GM12878 (cell line): ENCODE measurements at places on chromosomes 2 and 18.

GRCh38 chr2:10868465-10869314, 43.0 kb upstream of the KCNF1 start:
- no peak for DNase-seq

DNA sequence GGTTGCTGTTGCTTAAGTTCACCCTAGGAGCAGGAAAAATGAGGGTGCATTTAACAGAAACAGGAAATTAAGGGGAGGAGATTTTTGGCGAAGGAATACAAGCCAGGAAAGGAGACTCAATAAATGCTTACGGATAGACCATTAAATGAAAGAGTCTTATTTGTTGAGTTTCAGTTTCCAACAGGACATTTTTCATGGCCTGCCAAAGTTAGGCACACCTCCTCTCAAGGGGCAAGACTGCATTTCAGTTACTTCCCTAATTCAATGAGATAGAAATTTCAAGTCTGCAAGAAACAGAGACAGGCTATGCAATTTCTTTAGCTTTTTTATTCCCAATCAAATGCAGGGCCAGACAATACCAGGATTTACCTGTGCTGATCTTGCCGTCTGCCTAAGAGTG, 394.7 kb upstream of the KLHL29 start:
- DNase-seq = no peak

DNA sequence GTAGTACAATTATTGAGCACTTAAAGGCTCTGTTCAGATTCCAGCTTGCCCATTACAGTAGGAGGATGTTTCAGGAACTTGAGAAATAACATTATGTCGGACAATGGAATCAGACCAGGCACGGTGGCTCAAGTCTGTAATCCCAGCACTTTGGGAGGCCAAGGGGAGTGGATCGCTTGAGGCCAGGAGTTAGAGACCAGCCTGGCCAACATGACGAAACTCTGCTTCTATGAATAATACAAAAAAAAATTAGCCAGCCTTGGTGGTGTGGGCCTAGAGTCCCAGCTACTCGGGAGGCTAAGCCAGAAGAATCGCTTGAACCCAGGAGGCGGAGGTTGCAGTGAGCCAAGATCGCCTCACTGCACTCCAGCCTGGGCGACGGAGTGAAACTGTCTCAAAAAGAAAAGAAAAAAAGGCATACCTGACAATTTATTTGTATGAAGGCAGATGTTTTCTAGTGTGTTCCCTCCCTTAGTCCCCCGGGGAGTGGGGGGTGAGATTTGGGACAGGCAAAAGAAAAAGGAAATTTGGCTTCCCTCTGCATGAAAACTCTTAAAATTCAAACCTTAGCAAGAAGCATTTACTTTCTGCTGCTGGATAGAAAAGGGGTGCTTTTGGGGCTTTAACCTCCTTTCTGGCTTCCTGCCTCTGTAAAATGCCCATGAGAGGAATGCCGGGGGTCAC, 13.7 kb upstream of the ZNF532 start:
- DNase-seq = no peak

- no peak for DNase-seq
These were observed 10.1 kb downstream of the RMP24 start for GRCh38 chr18:35982409-35983114.

DNA sequence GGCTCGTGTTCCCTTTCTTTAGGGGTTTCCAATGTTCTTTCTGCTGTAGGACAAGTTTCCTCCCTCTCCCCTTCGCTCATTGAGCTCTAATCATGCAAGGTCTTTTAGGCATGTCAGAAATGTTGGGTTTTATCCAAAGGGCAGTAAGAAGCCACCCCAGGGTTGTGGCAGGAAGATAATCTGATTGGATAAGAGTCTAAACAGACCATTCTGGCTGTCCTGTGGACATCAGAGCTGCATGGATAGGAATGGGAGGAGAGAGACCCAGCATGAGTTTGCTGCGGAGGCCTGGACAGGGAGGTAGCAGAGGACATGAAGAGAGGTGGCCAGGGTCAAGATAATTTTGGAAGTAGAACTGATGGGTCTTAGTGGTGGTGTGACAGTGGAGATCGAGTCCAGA, 88.2 kb downstream of the ACKR3 start:
- no peak for DNase-seq

DNA sequence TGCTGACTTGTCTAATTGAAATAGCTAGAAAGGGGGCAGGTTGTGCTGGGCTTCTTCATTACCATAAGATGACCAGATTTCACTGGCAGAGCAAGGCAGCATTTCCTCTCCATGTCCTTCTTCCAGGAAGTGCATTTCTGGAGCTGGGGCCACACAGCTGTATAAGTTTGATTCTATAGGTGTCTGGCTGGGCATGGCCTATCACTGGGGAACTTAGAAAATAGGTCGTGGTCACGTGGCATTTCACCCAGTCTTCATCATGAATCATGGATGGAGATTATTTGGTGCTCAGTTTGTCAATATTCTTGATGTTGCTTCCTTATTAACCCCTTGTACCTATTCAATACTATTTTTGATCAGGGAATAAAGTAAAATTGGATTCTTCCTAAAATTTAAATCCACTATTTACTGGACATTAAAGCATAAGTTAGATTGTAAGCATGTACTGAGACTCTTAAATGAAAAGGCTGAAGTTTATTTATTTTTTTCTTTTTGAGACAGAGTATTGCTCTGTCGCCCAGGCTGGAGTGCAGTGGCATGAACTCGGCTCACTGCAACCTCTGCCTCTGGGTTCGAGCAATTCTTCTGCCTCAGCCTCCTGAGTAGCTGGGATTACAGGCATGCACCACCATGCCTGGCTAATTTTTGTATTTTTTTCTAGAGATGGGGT, 49.5 kb upstream of the TMEM87B start:
- DNase-seq = no peak

DNA sequence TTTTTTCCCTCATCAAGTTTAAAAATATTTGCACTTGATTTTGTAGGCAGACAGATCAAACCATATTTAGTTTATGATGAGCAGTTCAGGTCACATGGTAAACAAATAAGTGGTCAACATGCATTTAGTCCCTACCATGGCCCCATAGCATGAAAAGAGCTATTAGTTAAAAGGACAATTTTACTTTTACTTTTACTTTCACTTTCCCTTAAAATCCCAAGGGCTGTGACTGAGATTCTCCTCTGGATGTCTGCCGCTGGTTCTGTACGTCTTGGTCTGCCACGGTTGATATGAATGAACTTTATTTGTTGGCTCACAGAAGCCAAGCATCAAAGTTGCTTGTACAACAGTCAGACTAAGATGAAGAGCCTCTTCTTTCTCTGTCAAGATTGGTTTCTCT, 626.2 kb upstream of the CDH7 start:
- no peak for DNase-seq

- no peak for DNase-seq
These were observed 183.4 kb upstream of the FN1 start for GRCh38 chr2:215619022-215619958.
